Activated CD8-positive, alpha-beta memory T cell treated with anti-CD3 and anti-CD28 coated beads for 4 hours (primary cell): ENCODE measurements at places on chromosomes 12 and 14.

DNA sequence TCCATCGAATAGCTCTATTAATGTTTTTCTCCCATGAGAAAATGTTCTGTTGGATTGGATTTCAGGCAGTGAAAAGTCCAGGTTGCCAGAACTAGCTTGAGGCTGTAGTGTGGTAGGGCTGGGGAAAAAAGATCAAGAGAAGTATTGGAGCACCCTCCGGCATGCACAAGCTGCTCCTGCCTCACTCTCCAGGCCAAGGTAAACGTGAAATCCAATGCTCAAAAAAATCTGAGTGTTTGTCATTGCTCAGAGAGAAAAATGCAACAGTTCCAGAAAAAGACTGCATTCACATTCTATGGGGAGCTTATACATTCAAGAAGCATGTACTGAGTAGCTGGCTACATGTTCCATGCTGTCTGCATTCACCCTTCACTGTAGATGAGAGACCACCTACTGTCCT is 680.9 kb upstream of the TBX3 start:
- no peak for DNase-seq

- DNase-seq = no peak
Measured at GRCh38 chr14:96303981-96304380, 48.0 kb downstream of the BDKRB1 start.

- DNase-seq = no peak
Measured at GRCh38 chr14:95508377-95508776, 8.1 kb downstream of the SYNE3 start.

DNA sequence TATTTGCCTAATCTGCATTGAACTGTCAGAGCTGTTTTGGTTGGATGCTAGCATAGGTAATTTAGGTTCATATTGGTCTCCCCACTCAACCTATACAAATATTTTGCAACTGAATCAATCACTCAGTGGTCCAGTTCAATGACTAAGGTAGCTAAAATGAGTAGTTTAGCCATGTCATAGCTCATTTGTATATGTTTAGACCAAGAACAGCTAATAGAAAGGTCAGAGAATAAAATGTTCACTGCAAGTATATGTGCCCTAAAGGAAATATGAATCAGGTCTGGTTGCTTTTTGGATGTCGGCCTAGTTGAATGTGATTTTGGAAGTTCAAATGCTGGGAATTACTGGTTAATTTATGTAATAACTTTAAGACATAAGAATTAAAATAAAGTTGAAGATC is 883.9 kb downstream of the LRFN5 start:
- no peak for DNase-seq

- DNase-seq = no peak
Measured at GRCh38 chr12:116276652-116277466, 634 bp downstream of the MED13L start.

- DNase-seq = no peak
Measured at GRCh38 chr14:89504602-89505313, 87.7 kb upstream of the FOXN3 start.

GRCh38 chr12:13440844-13441243 is 244.3 kb downstream of the EMP1 start:
- no peak for DNase-seq

DNA sequence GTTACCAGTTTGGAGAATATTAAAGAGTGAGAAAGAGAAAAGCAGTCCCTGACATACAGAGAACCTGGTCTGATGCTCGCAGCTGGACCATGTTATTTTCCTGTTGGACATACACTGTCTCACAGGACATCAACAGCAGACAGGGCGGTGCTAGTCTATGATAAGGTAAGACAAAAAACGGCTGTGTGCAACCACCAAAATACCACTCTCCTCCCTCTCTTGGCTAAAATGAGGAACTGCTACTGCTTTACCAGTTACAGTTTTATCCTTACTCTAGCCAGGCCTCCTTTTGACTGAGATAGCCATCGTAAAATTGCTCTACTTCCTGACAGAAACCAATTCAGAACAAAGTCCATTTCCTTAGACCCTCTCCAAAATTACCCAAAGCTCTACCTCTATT is 47.0 kb upstream of the ERGIC2 start:
- no peak for DNase-seq

DNA sequence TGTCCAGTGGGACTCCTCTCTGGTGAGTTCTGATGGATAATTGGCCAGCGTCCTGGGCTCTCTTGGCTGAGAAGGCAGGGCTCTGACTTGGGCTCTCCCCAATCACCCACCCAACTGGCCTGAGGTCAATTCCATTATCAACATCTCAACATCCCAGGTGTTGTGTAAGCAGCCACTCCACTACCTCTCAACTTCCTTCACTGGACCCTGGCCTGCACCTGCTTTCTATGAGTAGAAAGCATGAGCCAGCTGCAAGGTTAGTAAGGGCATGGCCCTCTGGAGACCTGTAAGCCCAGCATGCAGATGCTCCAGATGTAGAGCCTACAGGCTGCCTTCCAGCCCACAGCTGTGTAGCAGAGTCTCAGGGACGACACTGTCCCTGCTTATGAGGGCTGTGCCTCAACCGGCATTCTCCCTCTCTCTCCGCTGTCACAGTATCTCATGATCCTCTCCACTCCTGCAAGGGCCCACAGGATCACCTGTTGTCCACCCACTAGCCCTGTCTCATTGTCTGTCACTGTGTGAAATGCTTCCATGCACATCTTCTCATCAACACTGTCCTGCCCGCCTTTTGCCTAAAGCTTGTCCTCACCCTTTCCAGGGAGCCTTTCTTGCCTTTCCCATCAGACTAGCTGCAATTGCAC is 5.4 kb upstream of the KRT81 start:
- no peak for DNase-seq

DNA sequence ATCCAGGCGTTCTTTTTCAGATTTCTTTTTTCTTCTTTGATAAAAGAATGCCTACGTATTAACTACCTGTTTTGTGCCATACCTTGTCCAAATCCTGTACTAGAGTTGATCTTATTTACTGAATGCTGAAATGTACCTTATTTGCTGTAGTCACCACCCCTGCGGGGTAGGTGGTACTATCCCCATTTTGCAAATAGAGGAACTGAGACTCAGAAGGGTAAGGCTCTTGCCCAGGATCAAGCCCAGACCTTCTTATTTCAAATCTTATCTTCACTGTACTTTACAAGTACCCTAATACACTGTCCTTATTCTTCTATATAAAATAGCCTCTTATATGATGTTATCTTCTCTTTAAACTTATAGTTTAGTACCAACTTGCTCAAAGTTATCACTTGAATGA is 206.5 kb downstream of the SLC41A2 start:
- no peak for DNase-seq

- DNase-seq = no peak
Measured at GRCh38 chr12:96354326-96354725, 45.9 kb downstream of the CDK17 start.

DNA sequence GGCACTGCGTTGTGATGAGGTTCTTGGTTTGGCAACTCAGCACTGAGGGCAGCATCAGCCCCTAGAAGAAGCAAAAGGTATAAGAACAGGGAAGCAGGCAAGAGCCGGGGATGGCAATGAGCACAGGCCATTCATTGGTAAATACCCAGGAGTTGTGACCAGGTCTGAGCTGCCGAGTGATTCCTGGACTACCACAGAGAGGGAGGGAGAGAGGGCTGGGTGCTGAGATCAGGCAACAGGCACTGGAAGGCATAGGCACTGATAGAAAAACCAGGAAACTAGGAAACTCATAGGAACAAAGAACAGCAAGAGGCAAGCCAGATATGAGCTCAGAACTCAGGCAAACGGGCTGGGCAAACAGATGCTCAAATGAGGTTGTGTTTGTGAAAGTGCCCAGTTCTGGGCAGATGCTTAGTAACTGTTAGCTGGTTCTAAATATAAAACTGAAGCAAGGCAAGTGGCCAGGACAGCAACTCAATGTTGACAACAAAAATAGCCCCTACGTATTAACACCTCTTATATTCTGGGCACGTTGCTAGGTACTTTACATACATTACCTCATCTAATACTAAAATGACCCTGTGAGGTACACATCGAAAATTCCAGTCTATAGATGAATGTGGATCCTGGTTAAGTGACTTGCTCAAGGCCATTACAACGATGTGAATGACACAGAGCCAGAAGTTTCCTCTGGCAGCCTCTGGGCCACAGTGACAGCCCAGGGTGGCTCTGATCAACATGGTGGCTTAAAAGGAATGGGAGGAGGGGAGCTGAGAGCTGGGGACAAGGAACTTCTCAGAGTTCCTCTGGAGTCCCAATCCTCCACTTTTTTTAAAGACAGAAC is 121.1 kb downstream of the PRMT8 start:
- DNase-seq = no peak

GRCh38 chr14:101125313-101125712 is 221.8 kb upstream of the RTL1 start:
- DNase-seq = no peak
